NCI-H510A (cell line): ENCODE measurements at places on chromosomes 4 and X.

GRCh38 chrX:68710870-68711576 lies 63.6 kb downstream of the STARD8 start:
- no peak for DNase-seq

DNA sequence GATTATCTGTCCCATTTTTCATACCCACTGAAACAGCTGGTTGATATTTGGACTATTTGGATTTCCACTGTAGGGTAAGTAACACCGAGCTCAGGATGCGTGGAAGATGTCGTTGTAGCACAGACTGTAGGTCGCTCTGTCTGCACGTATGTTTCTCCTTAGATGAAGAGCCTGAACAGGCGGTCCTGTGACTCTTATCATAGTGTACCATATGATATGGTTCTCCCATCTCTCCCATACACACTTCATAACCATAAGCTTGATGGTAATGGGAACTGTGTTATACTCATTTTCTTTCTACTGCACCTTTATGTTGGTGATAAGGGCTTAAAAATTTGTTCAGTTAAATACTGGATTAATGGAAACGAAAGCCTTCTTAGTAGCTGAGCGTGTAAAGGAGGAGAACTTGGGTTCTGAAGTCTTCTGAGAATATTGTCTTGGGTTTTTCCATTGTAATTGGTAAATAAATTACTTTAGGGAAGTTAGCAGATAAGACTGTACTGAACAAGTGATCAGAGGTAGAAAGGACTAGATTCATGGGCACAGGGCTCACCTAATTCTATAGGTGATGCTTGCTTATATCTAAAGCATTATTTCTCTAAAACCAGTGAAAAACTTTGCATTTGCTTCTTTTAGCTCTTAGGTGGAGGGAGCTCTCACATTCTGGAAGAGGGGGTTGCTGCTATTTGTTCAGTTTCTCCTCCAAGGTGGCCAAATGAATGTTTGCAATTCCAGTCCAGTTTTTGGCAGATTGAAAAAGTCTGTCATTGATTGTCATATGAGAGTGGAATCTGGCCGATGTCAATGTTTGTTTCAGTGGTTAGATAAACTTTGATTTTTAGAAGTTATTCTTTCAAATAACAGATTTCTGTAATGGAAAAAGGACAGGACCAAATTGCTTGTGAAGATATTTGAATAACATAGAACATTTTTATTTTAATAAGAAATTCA lies 15.8 kb downstream of the SMAD1 start:
- no peak for DNase-seq

DNA sequence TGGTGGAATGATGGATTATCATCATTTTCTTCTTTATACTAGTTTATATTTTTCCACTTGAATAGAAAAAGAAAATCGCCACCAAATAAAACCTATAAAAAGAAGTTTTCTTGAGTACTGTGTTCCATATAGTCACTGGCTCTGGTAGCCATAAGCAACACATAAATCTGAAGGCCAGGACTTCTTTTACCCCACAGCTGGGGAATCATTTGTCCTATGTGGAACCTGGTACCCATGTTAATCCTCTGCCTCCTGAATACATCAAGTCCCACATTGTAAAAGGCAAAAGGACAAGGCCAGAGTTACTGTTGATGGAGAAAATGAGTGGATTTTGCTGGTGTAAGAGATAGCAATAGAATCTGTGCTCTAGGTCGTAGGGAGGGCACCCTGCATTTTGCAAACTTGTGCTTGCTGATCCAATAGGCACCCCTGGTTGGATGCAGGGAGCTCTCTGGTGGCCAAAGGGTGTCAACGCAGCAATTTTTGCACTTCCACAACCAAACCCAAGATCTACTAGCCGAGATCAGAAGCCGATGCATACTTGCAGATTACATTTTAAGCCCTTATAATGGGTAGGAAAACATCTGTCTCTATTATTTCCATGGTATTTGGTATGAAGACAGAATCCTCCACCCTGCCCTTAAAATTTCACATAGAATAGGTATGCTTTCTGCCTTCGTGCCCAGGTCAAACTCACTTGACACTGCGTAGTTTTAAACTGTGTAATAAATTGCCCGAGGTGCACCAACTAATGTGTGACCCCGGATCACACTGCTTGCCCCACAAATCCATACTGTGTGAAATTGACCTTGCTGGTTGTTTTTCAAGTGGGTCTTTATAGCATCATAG lies 146.2 kb upstream of the SCML1 start:
- DNase-seq: no peak

DNA sequence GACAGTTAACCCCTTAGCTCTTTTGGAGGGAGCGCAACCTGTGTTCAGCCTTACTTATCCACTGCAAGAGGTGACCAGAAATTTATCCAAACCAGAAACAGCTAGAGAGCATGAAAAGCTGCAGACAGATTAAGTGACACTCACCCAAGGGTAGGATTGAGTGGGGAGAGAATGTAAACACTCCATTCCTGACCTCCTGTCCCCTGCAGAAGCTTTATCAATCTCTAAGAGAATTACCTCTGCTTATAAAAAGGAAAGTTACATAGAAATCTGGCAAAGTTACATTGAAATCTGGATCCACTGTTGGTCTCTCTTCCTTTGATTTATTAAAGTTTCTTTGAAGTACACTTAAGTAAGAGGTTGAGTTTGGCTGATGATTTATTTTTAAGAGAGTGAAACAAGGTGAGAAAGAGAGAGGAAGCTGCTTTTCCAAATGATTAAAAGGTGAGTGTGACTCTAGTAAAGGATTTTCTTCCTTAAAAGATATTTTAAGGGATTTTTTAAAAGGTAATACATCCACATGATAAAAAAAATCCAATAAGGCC lies 112.3 kb downstream of the ANAPC4 start:
- no peak for DNase-seq

- no peak for DNase-seq
These were observed 52.0 kb upstream of the HS3ST1 start for GRCh38 chr4:11480683-11481082.

- no peak for DNase-seq
These were observed 60.8 kb downstream of the REPS2 start for GRCh38 chrX:17007134-17007768.

DNA sequence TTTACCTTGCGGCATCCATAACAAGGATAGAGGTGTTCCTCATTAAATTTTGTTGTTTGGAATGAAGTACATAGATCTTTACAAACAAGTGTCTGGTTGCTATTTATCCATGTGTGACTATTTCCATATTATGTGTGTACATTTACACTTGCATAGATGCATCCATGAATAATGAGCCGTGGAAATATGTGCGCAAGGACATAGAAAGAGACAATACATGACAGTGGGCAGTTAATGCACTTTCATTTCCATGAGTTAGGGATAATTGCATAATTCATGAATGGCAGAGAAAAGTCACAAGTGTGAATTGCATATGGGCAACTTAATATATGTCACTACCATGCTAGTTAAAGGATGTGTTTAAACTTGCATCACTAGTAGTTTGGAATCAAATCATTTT lies 338.2 kb upstream of the PITX2 start:
- no peak for DNase-seq

DNA sequence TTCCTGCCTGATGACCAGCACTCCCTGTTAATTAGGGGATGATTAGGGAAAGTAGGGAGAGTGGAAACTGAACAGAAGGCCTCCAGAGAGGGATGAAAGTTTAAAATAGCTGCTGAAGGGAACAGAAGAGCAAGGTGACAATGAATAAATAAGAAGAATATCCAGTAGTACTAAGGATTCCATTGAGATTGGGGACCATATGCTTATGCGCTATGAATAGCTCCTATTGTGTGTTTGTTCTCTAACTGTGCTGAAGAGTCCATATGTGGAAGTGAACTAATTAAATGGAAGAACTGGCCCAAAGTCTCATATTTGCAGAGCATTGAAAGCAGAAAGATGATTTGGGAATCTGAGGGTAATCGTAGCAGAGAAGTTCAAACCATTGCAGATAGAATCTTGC lies 137.0 kb downstream of the PRSS12 start:
- DNase-seq: no peak

DNA sequence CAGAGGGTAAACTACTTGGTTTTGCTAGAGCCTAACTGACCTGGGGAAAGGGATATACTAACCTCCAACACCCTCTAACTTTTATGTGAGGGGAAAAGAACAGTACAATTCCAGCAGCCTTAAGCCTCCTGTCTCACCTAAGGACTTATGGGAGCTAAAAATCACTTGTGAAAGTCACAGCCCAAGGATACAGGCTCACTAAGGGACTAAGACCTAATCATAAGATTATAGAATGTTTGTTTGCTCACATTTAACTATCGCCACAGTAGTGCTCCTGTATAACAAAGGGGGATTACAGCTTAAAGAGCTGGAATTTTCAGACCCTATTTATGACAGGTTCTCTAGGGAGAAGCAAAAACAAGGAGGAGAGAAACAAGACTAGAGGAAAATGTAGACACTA lies 548.7 kb downstream of the DACH2 start:
- no peak for DNase-seq

- no peak for DNase-seq
These were observed 136.2 kb downstream of the TBC1D19 start for GRCh38 chr4:26719954-26720552.

GRCh38 chrX:121836000-121836399 lies 788.6 kb downstream of the GLUD2 start:
- no peak for DNase-seq

DNA sequence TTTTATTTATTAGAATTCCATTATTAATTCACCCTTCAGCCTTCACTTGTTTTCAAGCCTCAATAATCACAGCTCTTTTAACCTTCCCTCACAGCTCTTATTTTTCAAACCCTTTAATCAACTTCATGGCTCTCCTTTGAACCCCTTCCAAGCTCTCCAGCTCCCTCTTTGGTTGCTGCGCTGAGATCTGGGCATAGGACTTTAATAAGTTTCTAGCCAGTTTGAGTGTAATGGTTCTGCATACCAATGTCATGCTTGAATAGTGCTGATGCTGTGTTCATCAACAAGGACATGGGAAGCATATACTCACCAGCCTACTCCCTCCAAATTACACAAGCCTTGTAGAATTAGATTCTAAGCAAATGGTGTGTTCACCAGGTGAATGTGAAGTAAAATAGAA lies 3.5 kb upstream of the RNF212 start:
- DNase-seq: no peak

DNA sequence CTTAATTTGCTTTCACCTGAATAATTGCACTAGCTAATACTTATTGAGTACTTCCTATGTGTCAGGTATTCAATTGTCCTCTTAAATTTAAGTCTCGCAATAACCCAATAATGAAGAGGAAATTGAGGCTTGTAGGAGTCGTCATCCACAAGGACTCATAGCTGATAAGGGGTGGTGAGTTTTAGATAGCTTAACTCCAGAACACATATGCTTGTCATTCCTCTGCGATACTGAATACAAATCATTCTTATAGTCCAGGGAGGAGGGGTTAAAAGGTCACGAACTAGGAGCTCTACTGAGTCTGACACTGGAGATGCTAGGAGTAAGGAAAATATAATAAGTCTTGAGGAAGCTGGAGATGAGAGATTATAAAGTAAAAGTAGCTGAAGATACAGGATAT lies 1.4 kb upstream of the PACRGL start:
- DNase-seq: no peak

DNA sequence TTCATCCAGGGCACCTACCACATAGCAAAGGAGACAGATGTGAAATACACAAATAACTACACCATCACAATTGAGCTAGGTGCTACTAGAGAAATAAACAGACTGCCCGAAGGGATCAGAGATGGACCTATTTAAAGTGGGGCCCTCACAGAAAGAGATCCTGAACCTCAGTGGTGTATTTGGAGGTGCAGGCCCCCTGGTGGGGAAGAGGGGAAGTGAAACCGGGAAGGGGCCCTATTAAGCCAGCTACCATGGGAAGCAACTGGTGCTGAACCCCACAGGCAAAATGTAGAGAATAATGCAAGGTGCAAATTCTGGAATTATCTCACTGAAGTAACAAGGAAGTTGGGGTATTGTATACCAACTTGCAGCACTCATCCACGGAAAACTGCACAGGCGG lies 78.6 kb upstream of the FAM9A start:
- DNase-seq: no peak

GRCh38 chrX:43005561-43005960 lies 227.6 kb upstream of the PPP1R2C start:
- no peak for DNase-seq

GRCh38 chr4:88752076-88752463 lies 54.4 kb upstream of the NAP1L5 start:
- no peak for DNase-seq

GRCh38 chr4:118979712-118980111 lies 91.1 kb downstream of the SYNPO2 start:
- no peak for DNase-seq

DNA sequence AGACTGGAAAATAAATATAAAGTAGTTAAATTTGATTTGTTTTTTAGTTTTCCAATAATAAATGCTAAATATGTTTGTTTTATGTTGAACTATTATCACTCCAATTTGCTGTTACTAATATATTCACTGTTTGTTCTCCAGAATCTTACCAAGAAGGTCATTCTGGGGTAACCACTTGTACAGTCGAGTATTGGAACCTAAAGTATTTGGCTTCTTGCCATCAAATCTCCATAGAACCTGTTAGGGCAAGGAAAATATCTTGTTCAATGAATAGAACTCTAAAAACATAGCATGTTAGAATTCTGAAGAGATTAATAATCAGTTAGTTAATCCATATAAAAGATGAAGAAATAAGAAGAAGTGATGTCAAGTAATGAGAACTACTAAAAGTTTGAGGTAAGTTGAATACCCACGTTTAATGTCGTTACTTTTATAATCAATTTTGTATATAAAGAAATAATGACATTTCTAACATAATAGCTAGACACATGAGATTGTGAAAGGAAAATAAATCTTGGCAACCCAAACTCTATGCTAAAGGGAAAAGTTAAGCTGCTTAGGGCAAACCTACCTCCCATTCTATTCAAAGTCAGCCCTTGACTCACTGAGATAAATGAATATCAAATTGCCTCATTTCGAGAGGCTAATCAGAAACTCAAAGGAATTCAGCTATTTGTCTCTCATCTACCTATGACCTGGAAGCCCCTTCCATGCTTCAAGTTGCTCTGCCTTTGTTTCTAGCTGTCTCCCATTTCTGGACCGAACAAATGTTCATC lies 15.3 kb downstream of the UGT2B15 start:
- no peak for DNase-seq

DNA sequence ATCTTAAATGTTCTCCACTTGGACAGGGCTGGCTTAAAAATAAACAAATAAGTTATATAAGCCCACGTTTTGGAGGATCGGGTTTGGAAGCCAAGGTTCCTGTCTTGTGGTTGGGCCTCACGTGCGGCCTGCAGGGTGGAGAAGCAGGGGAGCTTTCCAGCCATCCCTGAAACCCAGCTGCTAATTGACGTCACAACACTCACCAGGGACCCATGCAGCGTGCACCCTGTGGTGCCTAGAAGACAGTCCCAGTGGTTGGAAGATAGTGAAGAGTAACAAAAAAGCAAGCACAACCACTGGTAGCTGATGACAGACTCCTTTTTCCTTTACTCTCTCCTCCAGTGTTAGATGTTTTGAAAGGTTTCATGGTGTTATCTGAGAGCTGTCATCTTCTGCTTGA lies 142.0 kb upstream of the RBPJ start:
- no peak for DNase-seq

GRCh38 chrX:136750364-136750763 lies 30.4 kb downstream of the ARHGEF6 start:
- DNase-seq: no peak
